NCI-H460 (cell line): ENCODE measurements at places on chromosomes 13 and 19. TPM values are rescaled to one million over a fixed set of nuclear protein-coding genes. Genes with fewer than 3 reads are reported as not detected.

Gene TFPT
- total RNA-seq: 8.3 and 10.2 TPM in 2 replicates

Gene ATXN8OS
- not detected in 2 replicates for total RNA-seq

Gene ZNF737
- total RNA-seq: not detected in 2 replicates

Gene LRRC63
- 23.2 and 25.2 TPM in 2 replicates for total RNA-seq

Gene LILRB4
- total RNA-seq: not detected in 2 replicates

Gene RAP2A
- total RNA-seq: 15.8 and 17.5 TPM in 2 replicates

Gene ZNF563
- not detected in 2 replicates for total RNA-seq

Gene HSD11B1L
- 2.3 and 3.5 TPM in 2 replicates for total RNA-seq

Gene LCP1
- 44.4 and 55.9 TPM in 2 replicates for total RNA-seq

Gene DAND5
- not detected in 2 replicates for total RNA-seq

Gene CCL25
- not detected in 2 replicates for total RNA-seq

Gene ATP7B
- total RNA-seq: 2.0 and 2.1 TPM in 2 replicates

Gene DKKL1
- total RNA-seq: not detected in 2 replicates

Gene KLHL1
- total RNA-seq: 0.05 TPM in 1 of 2 replicates, not detected in the other
